NCI-H524 treated with DMSO at 0.1 percent for 48 hours (cell line): ENCODE measurements at places on chromosomes 1 and 21.

GRCh38 chr1:5682626-5683225 is 309.5 kb downstream of the NPHP4 start:
- no peak for DNase-seq

DNA sequence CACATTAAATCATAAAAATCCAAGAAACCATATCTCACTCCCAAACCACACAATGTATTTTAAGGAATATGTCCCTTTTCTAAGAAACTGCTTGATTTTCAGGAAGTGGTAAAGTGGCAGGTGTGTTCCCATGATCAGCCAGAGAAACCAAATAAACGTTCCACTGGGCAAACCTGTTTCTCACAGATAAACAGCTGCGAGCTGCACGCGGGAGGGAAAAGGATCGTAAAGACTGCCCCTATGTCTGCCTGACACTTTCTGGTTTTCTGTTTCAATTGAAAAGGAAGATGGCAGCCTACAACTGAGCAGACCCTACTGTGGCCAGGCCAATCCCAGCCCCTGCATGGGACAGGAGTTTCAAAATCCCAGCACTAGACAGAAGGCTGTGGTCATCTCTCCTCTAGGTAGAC is 36.6 kb downstream of the HIVEP3 start:
- DNase-seq, result no peak

- no peak for DNase-seq
These were observed 4.8 kb downstream of the ENO1 start for GRCh38 chr1:8873506-8874229.

DNA sequence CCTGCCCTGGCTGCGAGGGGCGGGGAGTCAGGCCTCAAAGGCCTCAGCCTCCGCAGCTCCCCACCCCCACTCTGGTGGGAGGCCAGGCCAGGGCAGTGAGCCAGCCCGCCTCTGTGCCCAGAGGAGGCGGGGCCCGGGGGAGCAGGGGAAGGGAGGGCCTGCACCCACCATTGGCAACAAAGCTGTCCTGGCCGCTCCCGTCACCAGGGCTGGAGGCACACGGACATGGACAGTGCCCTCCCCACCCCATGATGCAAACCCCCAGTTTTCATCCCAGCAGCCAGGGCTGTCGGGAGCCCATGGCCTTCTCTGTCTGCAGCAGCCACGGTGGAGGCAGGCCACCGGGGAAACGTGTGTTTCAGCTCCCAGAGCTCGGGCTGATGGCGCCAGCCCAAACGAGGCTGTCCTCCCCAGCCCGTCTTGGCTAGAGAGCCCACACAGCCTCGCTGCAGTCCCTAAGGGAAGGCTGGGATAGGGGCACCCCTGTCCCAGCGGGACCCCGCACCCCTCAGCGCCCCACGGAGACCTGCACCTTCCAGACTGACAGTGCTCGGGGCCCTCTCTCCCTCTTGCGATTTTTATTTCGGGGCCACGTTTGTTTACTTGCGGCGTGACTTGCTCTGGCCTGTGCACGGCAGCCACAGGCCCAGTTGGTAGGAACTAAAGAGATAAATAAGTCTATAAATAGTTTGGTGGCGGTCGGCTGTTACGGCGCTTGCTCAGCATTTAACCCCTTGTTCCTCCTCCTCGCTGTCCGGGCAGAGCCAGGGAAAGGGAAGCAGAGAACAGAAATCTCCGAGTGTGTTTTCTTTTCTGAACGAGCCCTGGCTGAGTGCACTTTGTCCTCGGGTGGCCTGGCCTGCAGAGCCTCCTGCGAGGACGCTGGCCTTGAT is 101.8 kb downstream of the PRDM16 start:
- no peak for DNase-seq

- no peak for DNase-seq
These were observed 117.6 kb upstream of the TMPRSS15 start for GRCh38 chr21:18521204-18521603.

GRCh38 chr1:154425172-154425571 is 20.0 kb downstream of the IL6R start:
- no peak for DNase-seq
